ENCODE measurements at places on chromosomes 13 and 19. TPM values are rescaled to one million over a fixed set of nuclear protein-coding genes. Genes with fewer than 3 reads are reported as not detected.

The CEACAM1 gene
- total RNA-seq = 0.40 TPM

The KCNC3 gene
- 5.6 TPM for total RNA-seq

The COL5A3 gene
- 2.8 TPM for total RNA-seq

The USHBP1 gene
- total RNA-seq = not detected

The CGB2 gene
- total RNA-seq = not detected

- DNase-seq = no peak
Measured at GRCh38 chr13:36074659-36075058, 56.5 kb downstream of the DCLK1 start.

GRCh38 chr19:49837009-49837310 is 14.0 kb upstream of the PTOV1 start:
- no peak for DNase-seq

DNA sequence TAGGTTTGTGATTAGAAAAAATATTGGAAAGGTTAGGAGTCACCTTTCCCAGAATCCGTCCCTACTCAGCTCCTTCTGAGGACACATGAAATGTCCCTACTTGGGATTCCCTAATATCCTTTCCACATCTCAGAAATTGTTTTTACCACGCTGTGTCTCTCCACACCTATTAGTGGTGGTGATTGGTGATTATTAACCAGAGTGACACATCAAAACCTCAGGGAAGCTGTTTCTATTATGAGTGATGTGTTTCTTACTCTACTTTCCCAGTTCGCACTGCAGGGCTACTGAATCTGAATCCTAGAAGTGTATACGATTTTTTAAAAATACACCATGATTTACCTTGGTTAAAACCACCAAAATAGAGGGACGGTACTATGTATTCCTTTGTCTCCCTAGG is 460.8 kb downstream of the TBC1D4 start:
- no peak for DNase-seq

GRCh38 chr13:110382229-110382628 is 75.1 kb downstream of the COL4A2 start:
- no peak for DNase-seq

DNA sequence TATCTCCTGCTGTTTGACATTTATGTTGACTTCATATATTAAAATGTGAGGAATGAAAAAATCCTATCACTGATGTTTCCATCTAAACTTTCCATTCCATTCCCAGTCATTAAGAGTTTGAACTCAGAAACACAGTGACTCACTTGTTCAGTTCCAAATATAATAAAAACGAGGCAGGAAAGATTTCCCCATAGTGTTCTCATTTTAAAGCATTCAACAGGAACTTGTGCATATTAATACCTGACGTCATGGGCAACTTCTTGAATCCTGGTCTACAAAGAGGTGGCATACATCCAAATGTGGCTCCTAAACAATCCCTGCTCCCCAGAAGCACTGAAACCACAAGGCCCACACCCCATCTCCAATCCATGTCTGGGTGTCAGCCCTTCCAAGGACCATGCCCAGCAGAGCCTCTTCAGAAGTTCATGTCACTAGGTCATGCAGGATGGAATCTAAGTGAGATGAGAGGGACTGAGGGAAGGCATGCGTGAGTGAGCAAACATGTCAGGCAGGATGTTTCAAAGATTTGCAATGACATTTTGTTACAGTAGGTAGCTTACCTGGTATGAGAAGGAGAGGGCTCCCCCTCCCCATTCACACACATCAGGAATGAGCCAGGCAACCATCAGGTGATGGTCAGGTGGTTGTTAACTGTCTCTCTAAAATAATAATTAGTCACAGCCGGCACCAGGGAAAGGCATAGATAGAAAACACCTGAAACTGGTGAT is 9.4 kb upstream of the ERVV-2 start:
- no peak for DNase-seq

GRCh38 chr13:83825676-83826075 is 56.6 kb downstream of the SLITRK1 start:
- DNase-seq = no peak
